CD4-positive, alpha-beta T cell treated with Interleukin-10 for 1 hour (primary cell): ENCODE measurements at places on chromosomes 1 and 21.

GRCh38 chr1:76820028-76820427, 47.3 kb upstream of the ST6GALNAC5 start:
- no peak for DNase-seq

DNA sequence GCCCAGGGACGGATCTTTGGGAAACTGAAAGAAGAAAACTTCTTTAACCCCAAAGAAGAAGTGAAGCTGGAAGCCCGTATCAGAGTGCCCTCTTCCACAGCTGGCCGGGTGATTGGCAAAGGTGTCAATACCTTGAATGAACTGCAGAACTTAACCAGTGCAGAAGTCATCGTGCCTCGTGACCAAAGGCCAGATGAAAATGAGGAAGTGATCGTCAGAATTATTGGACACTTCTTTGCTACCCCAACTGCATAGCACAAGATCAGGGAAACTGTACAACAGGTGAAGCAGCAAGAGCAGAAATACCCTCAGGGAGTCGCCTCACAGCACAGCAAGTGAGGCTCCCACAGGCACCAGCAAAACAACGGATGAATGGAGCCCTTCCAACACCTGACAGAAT, 114.0 kb downstream of the NBPF12 start:
- DNase-seq, result no peak

- DNase-seq, result no peak
Observed at GRCh38 chr1:75085931-75086330, 48.3 kb upstream of the LHX8 start.

DNA sequence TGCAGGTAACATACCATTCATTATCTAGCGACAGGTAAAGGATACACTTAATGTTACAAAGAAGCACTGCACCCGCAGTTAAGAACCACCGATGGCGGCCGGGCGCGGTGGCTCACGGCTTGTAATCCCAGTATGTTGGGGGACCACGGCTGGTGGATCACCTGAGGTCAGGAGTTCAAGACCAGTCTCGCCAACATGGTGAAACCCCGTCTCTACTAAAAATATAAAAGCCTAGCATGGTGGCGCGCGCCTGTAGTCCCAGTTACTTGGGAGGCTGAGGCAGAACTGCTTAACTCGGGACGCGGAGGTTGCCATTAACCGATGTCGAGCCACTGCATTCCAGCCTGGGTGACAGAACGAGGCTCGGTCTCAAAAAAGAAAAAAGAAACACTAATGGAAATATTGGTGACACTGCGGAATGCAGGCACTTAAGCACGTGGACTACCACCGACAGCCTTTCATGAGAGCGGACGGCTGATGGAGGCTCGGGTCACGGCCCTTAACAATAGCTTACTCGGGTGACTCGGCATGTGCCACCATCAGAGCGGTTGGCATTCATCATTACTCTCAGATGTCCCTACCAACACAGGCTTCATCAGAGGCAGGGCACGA, 542 bp downstream of the GAS5 start:
- no peak for DNase-seq

DNA sequence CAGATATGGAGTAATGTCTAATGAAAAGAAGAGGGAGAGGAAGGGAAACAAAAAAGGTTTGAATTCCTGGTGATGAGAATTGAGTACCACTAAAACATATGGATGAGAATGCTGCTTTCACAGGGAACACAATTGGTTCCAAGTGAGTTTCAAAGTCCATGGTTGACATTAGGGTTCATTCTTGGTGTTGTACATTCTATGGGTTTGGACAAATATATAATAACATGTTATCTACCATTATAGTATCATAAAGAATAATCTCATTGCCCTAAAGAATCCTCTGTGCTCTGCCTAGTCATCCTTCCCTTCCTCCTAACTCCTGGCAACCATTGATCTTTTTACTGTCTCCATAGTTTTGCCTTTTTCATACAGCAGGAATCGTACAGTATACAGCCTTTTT, 20.1 kb downstream of the TMCO1 start:
- DNase-seq, result no peak
